Stimulated activated CD4-positive, alpha-beta T cell treated with anti-CD3 and anti-CD28 coated beads, Interleukin-2, amount 100 ng/mL, for 4 hours (primary cell): ENCODE measurements at places on chromosomes 13 and 19.

- no peak for DNase-seq
Measured at GRCh38 chr19:3243819-3244700, 19.6 kb downstream of the CELF5 start.

GRCh38 chr19:35868172-35868822 is at the start of gene APLP1:
Gene APLP1 (plus strand): TSS chr19:35868574. CDS start chr19:35868637, 63 bp downstream.
- peak; percentile 64 for DNase-seq

DNA sequence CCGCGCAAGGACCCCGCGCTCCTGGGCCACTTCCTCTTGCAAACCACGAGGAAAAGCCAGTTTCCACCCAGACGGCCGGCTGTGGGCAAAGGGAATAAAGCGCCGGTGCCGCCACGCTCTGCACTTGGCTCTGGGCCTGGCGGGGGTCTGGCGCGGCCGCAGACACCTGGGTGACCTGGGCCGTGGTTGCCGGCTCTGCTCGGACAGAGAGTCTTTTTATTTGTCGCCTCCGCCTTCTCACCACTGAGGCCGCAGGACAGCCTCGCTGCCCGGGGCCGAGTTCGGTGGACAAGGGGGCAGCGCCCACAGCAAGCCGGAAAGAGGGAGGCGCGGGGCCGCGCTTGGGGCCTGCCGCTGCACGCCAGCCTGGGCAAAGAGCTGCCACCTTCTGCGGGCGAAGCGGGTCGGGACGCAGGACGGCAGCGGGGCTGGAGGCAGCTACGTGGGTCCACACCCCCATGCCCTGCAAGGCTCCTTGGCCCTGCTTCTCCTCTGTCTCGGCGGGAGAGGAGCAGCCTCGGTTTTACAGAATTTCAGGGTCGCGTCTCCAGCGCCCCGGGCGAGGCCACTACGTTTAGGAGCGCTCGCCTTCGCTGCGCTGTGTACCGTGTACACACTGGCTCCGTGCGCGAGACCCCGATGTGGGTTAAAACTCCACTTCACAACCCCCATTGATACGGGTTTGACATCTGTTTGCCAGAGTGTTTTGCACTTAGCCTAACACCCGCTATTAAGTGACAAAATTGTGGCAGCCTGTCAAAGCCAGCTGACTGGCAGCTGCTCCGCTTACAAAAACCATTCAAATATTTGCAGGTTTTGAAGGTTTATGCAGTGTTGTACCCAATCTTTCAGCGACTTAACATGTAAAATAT is 13.0 kb upstream of the SOX1 start:
- no peak for DNase-seq

DNA sequence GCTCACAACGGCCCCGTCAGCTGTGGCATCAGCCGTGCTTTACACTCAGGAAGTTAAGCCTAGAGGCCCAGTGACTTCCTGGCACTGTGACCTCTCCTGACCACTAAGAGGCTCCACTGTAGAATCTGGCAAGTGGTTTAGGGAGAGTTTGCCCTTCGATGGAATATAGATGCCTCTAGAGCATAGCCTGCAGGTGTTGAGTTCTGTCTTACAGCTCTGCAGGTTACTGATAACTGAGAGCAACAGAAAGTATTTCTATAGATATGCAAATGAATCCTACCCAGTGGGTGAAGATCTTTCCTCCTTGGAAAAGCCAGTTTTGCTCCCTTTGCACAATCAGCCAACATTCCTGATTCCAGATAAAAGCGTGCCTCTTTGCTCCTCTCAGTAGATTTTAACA is 35.8 kb downstream of the ATP12A start:
- DNase-seq = no peak

DNA sequence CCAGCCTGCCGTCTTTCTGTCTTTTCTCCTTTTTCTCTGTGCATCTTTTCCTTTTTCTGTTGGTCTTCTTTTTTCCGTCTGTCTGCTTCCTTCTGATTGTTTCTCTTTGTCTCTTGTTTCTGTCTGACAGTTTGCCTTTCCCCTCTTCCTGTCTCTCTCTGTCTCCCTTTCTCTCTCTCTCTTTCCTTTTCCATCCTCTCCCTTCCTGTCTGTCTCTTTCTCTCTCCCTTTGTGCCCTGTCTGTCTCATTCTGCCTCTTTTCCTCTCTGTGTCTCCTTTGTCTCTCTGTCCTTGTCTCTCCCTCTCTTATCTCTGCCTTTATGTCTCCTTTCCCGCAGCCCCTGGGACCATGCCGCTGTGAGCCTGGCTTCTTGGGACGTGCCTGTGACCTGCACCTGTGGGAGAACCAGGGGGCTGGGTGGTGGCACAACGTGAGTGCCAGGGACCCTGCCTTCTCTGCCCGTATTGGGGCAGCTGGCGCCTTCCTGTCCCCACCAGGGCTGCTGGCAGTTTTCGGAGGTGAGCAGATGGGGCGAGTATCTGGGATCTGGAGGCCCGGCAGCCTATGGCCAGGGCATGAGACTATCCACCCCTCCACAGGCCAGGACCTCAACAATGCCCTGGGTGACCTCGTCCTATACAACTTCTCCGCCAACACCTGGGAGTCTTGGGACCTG is 9.4 kb downstream of the MEGF8 start:
- no peak for DNase-seq

- no peak for DNase-seq
Measured at GRCh38 chr19:917323-918151, at the start of gene KISS1R. Gene KISS1R (plus strand): TSS chr19:917333. CDS start chr19:917503, 170 bp downstream.

DNA sequence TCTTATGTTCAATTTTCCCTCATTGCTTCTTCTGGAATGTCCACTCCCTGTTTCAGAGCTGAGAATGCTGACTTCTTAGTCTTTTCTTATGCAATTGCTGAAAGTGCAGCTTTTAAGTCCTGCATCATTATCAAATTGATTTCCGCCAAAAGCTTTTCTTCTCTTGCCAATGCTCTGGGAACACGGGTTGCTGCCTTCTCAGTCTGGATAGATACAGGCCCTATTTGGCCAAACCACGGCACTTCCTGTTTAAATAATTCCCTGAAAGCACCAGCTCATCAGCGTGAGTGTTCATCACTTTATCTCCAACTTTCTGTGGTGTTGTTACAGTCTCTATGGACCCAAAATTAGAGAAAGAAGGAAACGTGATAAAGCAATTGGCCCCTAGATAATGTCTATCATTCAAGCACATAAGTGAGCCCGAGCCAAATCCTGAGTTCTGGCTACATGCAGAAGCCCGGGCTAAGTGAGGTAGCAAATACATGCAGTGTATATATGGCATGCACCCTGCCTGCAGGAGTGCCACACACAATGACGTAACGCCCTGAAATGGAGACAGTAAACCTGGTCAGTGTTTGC is 85.7 kb downstream of the CYSLTR2 start:
- no peak for DNase-seq
